ENCODE measurements at places on chromosomes 1 and 21. TPM values are rescaled to one million over a fixed set of nuclear protein-coding genes. Genes with fewer than 3 reads are reported as not detected.

- DNase-seq = no peak
Observed at GRCh38 chr1:22708777-22709176, 1.9 kb upstream of the EPHB2 start.

KRTAP20-3 gene
- total RNA-seq = not detected

CFHR4 gene
- total RNA-seq = not detected

PM20D1 gene
- total RNA-seq = not detected

ITLN1 gene
- not detected for total RNA-seq

F3 gene
- 30.2 TPM for total RNA-seq

- DNase-seq = no peak
Observed at GRCh38 chr1:187630653-187631380, 802.1 kb downstream of the PLA2G4A start.

DNA sequence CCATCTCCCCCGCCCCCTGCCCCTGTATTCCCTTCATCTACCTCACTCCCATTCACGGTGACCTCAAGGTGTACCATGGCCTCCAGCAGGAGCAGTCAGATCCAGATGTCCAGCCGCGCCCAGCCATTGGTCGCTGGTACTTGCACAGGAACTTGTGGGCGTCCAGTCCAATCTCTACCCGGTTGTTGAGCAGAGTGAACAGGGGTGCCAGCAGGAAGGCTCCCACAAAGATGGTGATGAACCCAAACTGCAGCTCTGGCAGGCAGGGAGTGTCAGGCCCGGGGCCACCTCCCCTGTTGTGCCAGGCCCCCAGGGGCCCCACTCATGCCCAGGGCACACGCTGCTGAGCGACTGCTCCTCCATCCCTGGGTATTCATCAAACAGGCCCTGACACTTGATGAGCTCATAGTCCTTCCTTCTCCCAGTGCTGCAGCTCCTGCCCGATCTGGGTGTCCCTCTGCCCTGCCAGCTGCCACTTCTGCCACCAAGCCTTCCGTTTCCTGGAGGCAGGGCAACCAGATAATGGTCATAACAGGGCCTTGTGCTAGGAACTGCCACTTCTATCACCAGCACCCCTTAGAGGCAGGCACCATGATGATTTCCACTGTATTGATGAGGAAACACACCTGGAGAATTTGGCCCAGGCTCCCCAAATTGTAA is 5.7 kb upstream of the ARHGEF19 start:
- DNase-seq = no peak

DNA sequence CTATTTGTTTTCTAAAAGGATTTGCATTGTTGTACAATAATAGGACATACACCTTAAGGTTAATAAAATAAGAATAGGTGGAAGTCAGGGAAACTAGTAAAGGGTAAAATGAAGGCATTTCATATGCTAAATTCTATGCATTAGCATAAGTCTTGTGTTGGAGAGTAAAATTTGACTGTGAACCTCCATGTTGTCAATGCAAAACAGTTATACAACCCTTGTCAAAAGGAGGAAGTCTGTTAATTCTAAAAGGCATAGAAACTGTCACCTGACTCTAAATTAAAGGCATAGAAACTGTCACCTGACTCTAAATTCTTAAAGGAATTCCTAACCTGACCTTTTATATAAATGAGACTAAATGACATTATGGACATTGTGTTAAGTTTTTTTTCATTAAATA is 291.8 kb downstream of the OLFM3 start:
- no peak for DNase-seq

GRCh38 chr1:74363220-74363619 is 128.0 kb downstream of the TNNI3K start:
- no peak for DNase-seq

DNA sequence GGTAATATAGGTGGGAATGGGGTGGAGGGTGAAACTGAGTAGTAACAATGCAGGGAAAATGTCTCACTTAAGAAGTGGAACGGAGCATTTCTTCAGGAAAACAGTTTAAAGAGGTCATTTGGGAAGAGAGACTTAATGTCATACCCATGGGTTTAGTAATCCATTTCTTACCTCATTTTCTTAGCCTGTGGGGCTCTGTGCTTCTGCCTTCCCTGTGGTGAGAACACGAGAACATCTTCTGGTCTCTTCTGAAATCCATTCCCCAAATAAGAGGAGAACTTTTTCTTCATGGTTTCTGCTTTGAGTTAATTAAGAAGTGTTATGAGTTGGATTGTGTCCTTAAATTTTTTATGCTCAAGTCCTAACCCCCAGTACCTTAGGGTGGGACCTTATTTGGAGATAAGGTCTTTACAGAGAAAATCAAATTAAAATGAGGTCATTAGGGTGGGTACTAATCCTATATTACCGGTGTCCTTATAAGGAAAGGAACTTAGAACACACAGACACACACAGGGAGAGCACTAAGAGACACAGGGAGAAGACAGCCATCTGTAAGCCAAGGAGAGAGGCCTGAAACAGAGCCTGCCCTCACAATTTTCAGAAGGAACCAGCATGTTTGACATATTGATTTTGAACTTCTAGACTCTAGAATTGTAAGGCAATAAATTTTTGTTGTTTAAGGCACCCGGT is 5.4 kb downstream of the CCDC190 start:
- DNase-seq = peak; percentile 81

GRCh38 chr1:229845410-229846138 is 219.5 kb downstream of the URB2 start:
- no peak for DNase-seq

A3GALT2 gene
- not detected for total RNA-seq

BRDT gene
- not detected for total RNA-seq

- no peak for DNase-seq
Observed at GRCh38 chr1:206816390-206817287, 44.3 kb upstream of the IL10 start.

DNM3 gene
- 0.23 TPM for total RNA-seq

DNA sequence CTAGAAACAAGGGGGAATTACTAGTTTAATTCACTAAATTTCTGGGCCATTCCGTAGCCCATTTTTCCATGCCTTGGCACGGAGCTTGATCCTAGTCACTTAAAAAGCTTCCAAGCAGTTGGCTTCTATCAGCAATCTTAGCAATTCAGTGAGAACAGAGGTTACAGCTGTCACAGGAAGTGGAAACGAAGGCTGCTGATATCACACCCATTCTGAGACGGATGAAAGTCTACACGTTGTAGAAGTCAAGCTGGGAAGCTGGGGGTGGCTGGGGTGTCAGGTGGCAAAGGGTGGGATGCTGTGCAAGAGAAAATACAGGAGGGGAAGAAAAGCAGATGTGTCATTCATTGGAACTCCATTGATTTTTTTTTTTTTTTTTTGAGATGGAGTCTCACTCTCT is 11.8 kb upstream of the STMN1 start:
- peak; percentile 84 for DNase-seq

DNA sequence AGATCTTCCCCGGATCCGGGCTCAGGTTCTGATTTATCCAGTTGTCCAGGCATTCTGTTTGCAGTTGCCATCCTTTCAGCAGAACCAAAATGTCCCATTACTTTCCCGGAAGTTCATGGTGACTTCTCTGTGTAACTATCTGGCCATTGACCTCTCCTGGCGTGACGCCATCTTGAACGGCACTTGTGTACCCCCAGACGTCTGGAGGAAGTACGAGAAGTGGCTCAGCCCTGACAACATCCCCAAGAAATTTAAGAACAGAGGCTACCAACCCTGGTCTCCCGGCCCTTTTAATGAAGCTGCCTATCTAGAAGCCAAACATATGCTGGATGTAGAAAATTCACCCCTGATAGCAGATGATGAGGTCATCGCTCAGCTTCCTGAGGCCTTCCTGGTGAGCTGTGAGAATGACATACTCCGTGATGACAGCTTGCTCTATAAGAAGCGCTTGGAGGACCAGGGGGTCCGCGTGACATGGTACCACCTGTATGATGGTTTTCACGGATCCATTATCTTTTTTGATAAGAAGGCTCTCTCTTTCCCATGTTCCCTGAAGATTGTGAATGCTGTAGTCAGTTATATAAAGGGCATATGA is 22.4 kb downstream of the AADACL4 start:
- no peak for DNase-seq

SELE gene
- not detected for total RNA-seq

CBR1 gene
- 234 TPM for total RNA-seq

OR6K3 gene
- total RNA-seq = not detected

DNA sequence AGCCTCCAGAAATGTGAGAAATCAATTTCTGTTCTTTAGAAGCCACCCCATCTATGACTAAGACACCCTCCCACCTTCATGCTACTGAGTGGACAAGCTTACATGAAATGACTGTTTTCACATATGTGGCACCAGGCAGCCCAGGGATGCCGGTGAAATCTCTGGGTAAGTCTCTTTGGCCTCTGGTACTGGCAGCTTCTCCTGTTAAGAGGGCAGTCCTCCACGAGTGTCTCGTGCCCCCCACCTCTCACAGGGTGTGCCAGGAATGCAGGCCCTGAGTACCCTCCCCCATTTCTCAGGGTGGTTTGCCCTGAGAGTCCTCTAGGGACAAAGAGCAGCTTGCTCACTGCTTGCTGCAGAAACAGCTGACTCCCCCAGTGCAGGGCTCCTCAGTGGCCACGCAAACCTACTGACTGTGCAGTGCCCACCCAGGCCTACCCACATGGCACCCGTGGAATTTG is 3.2 kb upstream of the PRXL2B start:
- peak; percentile 20 for DNase-seq

- peak; percentile 14 for DNase-seq
Observed at GRCh38 chr1:228842094-228842775, 107.0 kb downstream of the RHOU start.

DNA sequence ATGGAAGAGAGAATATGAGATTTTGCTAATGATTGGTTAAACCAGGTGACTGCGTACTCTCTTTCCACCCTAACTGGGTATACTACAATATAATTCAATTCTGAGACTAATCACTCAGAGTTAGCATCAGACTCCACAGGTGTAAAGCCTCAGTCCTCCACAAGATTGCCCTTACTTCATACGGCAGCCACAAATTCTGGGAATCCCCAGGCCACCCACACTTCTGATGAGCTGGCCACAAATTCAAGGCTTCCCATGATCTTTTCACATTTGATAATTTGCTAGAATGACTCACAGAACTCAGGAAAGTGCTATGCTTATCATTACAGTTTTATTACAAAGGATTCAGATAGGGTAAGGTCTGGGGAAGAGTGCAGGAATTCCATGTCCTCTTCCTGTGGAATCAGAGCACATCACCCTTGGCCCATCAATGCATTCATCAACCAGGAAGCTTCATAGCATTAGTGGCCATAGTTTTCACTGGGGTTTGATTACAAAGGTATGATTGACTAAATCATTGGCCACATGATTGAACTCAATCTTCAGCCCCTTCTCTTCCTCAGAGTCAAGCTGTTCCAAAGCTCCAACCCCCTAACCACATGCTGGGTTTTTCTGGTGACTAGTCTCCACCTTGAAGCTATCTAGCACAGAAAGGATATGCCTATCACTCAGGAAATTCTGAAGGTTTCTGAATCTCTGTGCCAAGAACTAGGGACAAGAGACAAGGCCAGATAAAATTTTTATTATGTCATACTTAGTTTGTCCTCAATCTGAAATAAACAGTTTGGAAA is 131.7 kb downstream of the HHIPL2 start:
- no peak for DNase-seq

QSOX1 gene
- total RNA-seq = 254 TPM

- DNase-seq = peak; percentile 28
Observed at GRCh38 chr1:113552244-113552643, 161.9 kb downstream of the MAGI3 start.

DNA sequence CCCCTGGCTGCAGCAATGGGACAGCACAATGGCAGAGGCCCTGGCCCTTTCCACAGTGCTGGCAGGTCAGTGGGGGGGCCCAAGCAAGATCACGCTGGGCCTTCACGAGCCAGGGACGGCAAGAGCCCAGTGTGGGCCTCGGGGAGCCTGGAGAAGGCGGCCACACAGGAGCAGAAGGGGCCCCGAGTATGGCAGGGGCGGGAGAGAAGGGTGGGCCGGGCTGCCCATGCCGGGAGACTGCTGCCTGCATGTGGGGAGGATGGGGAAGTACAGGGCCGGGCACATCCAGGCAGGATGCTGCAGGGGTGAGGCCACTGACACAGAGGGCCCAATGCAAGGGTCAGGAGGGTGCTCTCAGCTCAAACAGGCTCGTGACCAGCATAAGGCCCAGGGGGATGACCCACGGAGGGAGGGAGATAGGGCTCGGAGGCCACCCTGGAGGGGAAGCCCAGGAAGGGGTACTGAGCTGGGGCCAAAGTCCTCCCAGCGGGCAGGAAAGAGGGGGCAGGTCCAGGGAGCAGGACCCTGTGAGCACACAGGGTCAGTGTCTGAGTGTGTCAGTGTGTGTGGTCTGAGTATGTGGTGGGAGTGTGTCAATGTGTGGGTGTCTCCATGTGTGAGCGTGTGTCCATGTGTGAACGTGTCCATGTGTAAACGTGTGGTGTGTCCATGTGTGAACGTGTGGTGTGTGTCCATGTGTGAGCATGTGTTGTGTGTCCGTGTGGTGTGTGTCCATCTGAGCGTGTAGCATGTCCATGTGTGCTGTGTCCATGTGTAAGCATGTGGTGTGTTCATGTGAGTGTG is 13.1 kb downstream of the SLC19A1 start:
- no peak for DNase-seq

- DNase-seq = no peak
Observed at GRCh38 chr1:215819114-215819513, 252.0 kb downstream of the KCTD3 start.

DNA sequence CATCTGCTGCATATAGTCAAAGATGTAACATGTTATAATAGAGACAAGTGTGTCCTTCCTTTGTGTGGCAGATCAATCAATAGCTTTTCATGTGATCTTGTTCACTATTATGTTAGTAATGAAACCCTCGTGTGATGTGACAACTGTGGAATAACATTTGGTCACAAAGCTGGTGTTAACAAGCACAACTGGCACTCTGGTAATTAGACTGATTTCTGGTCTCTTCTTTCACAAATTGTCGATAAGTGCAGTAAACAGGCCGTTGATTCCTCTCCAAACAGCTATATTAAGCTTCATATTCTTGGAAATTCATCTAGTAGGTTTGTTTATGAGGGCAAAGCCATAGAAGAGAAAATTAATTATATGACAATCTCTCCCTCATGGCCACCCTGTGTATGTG is 616.7 kb upstream of the PTBP2 start:
- no peak for DNase-seq

RPTN gene
- not detected for total RNA-seq

GRCh38 chr1:2977886-2978611 is 43.2 kb upstream of the ACTRT2 start:
- DNase-seq = no peak

DNA sequence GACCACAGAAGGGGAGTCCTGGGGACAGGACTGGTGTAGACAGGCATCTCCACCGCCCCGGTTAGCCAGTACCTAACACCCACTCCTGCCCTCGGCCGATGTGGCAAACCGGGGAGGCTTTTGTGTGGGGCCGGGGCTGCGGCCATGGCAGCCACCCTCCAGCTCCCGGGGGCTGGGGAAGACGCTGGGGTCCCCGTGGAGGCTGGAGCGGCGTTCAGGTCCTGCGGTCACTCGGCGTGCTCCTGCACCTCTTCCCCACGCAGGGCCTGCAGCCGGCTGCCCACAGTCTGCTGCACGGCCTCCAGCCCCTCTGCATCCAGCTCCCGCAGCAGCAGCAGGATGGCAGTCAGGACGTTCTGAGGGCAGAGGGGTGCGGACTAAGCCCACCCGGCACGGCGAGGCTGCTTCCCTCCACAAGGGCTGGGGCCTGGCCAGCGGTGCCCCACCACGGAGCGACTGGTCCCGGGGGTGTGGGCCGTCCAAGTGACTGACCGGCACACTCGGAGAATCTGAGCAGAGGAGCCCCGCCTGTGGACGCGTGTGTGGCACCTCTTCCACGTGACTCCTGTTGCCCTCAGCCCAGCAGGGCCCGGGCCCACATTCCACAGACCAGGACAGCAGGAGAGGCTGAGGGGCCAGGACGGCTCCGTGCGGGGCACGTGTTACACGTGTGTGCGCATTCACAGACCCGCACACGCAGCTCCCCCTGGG is 9.1 kb downstream of the CFAP410 start:
- no peak for DNase-seq

- no peak for DNase-seq
Observed at GRCh38 chr1:17032741-17033140, 21.0 kb upstream of the ATP13A2 start.

SEMA6C gene
- total RNA-seq = 3.8 TPM
